ENCODE measurements at places on chromosomes 13 and 19.

DNA sequence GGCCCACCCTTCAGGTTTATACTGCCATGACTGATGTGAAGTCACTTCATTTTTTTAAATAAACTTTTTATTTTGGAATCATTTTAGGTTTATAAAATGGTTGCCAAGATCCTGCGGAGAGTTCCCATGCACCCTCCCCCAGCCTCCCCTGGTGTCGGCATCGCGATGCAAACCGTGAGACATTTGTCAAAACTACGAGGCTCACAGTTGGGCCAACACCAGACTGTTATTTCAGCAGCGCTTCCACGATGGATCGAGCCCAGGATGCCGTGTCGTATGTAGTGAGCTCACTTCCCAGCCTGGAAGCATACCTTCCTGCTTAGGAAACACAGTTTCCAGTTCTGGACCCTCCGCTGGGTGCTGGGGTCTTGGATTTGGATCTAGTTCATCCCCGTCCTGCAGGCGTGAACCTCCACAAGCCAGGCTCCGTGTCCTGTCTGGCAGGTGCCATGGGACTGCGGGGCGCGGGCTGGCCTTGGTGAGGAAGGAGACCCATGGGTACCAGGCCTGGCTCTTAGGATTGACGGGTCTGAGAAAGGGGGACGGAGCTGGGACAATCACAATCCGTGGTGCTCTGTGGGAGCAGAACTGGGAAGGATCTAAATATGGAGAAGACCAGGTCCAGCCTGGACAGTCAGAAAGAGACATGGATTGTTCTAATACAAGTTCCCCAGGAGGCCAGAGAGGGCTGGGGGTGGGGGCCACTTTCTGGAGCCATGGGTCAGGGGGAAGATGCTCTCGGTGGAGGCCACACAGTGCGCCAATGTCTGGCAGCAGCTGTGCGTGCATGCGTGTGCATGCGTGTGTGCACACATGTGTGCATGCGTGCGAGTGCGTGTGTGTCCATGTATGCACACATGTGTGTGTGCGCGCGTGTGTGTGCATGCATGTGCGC lies 2.4 kb upstream of the SBK2 start:
- DNase-seq: no peak

DNA sequence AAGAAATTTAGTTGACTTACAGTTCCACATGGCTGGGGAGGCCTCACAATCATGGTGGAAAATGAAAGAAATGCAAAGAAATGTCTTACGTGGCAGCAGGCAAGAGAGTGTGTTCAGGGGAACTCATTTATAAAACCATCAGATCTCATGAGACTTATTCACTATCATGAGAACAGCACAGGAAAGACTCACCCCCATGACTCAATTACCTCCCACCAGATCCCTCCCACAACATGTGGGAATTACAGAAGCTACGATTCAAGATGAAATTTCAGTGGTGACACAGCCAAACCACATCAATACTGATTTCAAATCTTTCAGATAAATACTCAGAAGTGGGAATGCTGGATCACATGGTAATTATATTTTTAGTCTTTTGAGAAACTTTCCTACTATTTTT lies 1357.9 kb downstream of the SLITRK5 start:
- no peak for DNase-seq

- DNase-seq: no peak
Observed at GRCh38 chr19:31314849-31315629, 34.2 kb downstream of the TSHZ3 start.

DNA sequence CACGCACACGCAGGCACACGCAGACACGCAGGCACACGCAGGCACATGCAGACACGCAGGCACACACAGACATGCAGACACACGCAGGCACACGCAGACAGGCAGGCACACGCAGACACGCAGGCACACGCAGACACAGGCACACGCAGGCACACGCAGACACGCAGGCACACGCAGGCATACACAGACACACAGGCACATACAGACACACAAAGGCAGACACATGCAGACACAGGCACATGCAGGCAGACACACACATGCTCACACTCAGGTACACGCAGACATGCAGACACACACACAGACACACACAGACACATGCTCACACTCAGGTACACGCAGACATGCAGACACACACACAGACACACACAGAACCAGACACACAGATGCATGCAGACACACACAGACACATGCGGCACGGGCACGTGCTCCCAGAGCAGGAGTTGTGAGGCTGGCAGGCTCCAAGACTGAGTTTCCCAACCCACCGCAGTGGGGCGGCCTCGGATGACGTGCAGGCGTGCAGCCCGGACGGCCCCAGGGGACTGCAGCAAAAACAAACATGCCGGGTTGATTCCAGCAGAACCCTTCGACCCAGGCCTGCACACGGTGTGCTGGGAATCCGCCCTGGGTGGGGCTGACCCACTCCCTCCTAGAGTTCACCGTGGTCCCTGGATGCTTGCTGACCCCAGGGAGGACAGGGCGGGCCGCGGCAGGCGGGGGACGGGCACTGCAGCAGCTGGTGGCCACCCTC lies 100.0 kb downstream of the GADD45B start:
- DNase-seq: peak; percentile 94

DNA sequence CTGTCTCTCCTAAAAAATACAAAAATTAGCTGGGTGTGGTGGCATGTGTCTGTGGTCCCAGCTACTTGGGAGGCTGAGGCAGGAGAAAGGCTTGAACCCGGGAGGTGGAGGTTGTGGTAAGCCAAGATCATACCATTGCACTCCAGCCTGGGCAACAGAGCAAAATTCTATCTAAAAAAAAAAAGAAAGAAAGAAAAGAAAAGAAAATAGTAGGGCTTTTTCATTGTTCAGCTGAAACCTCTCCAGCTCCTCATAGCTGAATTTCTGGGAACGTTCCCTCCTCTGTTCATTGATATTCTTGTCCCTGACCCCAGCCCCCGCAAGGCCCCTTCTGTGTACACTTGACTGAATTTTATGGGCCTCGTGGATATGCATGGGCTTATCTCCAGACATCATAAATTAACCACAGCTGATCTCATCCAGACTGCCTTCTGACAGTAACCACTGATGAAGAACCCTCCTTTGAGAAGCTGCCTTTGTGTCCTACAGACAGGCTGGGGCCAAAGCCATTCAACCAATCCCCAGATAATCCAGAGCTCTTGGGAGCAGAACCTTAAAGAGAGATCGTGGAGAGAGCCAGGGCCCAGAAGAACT lies at the start of gene ELSPBP1:
Gene ELSPBP1 (plus strand): TSS at position 424 of the 594 bp plus-strand sequence. CDS start 14,036 bp downstream, outside the sequence.
- no peak for DNase-seq

DNA sequence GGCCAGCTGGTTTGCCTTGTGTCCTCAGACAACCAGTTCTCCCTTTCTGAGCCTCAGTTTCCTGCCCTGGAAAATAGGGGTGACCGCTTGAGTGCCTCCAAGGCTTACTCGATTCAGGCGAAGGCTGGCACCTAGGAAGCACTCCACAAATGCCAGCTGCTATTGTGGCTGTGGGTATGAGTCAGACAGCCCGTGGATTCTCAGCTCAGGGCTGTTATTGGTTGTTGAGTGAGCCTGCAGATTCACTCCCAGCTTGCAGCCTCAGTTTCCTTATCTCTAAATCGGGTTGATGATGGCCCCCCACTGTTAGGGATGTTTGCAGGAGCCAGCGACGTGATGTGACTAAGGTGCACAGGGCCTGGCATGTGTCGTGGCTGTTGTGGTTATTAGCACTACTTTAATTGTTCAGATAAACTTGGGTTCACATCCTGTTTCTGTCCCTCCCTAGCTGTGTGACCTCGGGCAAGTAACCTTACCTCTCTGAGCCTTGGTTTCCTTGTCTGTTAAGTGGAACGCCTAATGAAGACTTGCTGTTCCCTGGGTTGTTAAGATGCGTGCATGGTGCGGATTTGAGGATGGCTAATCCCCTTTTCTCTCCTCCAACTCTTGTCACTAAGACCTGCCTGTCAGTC lies 2.4 kb downstream of the MARK4 start:
- peak; percentile 30 for DNase-seq

DNA sequence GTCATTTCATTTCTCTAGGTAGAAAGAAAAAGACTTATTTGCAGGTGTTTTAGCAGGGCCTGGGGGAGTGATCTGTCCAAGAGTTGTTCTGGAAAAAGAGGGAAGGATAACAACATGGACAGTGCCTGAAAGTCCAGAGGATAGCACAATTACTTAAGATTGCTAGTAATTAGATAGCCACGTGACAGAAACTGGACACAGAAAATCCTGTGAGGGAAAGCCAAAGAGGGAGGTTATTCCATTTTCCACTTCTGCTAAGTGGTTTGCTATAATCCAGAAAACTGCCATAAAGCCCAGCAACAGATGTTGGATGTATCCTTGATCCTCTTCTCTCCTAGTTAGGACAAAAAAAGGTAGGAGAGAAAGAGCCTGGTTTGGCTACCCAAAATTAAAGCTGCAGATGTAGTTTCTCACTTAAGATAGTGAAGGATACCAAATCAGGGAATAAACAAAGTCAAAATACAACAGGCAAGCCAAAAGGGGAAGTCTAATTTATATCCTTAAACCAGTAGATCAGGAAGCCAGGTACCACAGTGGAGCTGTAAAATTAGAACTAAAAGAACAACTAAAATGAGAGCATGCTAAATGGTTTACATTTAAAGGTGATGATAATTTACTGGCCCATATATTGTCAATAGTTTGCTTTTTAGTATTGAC lies 140.2 kb downstream of the VWA8 start:
- no peak for DNase-seq

GRCh38 chr13:21762512-21762911 lies 91.6 kb downstream of the FGF9 start:
- DNase-seq: no peak

DNA sequence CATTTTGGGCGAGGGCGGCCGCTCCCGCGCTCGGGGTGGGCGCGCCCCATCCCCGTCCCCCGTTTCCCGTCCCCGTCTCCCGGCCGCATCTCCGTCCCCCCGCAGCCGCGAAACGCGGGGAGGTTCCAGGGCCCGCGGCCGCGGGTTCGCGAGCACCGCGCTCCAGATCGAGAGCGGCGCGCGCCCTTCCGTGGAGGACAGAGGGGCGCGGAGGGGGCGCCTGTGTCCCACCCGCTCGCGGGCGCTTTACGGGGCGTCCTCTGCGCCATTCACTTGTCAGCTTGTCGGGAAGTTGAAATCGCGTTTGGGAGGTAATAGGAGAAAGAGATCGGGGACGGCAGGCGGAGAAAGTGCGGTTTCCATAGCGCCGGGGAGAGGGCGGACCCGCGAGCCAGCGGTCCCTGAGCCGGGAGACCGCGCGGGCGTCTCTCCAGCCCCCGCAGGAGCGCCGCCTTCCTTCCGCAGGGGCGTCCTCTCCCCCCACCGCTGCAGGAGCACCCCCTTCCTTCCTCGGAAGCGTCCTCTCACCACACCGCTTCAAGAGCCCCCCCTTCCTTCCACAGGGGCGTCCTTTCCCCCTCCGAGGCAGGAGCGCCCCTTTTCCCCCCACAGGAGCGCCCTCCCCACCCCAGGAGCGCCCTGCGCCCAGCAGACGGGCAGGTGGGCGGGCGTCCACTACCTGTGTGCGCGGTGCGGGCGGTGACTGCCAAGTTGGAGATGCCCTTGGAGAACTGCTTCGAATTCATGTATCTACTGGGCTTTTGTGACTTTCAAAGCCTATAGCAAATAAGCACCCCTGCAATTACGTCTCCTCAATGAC lies 962 bp upstream of the IRS2 start:
- peak; percentile 49 for DNase-seq

DNA sequence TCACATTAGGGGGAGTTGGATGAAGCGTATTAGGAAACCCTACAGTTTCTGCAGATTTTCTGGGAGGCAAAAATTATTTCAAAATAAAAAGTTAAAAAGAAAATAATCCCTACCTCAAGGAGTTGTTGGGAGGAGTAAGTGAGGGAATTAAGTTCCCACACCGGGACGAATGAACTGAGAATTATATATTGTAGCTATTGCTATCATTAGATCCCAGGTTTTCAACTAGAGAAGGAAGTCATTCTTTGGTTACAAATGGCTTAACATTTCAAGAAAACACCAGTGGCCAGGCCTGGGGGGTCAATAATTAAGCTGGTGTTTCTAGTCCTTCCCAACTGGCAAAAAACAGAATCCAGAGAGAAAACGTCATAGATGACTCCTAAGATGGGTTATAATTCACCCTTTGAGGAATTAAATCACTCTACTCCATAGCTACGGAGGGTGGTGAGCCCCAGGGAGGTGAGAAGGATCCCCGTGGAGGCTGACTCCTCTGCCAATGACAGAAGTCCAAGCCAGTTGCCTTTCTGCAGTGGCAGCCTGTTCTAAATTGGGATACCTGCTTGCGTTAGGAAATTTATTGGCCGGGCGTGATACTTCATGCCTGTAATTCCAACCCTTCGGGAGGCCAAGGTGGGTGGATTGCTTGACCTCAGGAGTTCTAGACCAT lies 1.2 kb upstream of the MYDGF start:
- DNase-seq: no peak

DNA sequence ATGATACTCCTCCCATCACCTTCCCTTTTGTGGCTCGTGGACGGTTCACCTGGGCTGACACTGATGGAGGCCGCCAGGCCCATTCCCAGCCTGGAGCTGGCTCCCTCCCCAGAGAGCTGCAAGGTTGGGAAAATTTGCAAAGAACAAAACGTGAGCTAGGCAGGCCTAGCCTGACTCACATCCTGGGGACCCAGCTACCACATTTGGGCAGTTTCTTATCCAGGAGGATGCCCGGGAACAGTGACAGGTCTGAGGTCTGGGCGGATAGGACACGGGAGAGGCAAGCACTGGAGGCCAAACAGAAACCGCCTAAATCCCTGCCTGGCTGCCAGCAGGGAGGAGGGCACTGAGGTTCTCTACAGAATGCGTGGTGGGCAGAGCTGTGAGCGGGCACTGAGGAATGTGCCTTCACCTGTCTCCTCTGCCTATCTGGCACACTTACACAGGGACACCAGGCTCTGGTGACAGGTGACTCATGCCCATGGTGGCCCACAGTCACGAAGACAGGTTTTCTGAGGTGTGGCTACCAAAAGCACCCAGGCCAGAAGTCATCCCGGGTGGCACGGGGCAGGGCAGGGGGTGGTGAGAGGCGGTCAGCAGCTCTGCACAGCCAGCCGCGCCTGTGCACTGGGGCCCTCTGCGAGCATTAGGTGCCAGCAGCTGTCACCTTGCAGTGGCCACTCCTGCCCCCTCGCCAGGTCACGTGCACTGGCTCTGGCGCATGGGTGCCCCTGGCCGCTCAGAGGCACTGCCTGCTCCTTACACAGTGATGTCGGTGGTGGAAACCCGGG lies 23.2 kb downstream of the SH3GL1 start:
- DNase-seq: peak; percentile 46

- no peak for DNase-seq
Observed at GRCh38 chr13:67642657-67643056, 412.5 kb upstream of the PCDH9 start.

DNA sequence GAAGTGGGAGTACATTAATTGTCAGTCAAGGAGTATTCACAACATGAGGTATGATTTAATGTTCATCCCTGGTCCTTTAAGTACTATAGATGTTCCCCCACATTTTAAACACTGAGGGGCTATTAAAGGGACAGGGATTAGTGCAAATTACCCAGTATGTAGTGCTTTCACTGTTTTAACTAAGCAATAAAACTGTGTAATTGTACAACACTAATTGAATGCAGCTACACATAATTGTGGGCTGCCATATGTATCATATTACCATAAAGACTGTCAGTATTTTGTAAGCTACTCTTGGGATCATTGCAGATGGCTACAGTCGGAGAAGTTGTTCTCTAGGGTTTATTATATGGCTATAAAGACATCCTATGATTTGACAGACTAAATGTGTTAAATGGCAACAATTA lies 316.6 kb downstream of the DCLK1 start:
- DNase-seq: peak; percentile 23

GRCh38 chr19:57641715-57642234 lies 8.8 kb downstream of the ZNF211 start:
- no peak for DNase-seq
